ENCODE measurements at places on chromosomes 2 and 18.

DNA sequence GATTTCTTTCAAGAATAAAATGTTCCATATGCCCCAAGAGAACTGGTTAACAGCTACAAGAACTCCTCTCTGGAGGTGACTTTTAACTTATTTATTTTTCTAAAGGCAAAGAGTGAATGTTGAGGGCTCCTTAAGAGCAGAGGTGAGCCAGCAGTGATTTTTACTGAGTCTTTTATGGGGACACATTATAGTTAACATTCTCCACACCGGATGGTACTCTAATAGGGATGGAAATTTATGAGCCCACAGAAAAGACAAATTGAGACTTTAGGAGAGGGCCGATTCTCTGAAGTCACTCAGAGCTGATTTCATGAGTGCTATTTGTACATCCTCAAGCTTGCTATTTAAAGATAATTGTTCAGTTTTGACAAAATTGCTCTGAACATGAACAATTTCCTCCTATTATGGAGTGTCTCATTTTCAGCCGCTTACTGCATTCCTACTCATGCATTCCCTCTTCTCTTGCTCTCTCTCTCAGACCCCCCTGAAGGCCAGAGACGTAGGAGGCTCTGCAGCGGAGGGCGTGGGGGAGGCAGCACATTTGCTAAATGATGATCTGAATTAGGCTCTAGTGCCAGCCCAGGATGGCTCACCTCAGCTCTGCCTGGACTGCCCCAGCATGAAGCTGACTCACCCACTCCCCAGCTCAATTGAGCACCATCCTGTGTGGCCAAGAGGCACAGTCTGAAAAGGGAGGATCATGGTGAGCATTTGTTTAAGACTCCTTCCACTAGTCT, 5.9 kb upstream of the RPL37A start:
- no peak for DNase-seq

DNA sequence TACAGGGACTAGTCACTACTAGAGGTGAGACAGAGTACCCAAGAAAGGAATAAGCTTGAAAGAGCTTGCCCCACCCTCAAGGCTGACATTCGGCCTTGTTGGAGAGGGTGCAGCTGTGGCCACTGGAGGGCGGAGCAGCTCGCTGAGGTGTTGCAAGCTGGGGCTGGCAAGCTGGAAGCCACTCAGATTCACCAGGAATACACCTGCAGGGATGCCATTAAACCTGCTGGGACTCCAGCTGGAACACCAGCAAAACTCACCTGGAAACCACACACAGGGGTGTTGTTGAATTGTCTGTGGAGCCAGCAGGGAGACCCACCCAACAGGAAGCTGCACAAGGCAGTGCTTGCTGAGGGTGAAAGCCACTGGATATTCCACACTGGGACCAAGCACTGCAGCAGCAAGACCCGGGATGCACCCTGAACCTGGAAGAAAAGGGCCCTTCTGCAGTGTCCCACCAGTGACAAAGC, 26.1 kb downstream of the KCTD18 start:
- DNase-seq, result no peak

- no peak for DNase-seq
Observed at GRCh38 chr2:37589298-37589697, 82.1 kb downstream of the CDC42EP3 start.

- no peak for DNase-seq
Observed at GRCh38 chr2:215772003-215772402, 241.3 kb downstream of the MREG start.

DNA sequence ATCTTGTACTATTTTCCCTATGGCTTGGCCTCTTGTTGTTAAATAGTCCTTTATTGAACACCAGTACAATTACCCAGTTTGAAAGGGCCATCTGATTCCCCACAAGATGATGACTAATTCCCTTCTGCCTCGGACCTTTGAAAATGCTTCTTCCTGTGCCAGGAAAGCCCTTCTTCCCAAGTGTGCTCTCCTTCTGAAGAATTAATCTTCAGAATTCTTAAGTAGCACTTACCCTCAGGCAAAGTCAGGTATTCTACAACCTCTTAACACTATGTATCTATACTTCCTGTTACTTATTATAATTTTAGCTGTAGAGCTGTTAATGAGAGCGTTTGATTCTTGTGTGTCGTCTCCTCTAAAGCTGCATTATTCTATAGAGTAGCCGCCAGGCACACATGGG, 28.6 kb upstream of the MEX3C start:
- no peak for DNase-seq

DNA sequence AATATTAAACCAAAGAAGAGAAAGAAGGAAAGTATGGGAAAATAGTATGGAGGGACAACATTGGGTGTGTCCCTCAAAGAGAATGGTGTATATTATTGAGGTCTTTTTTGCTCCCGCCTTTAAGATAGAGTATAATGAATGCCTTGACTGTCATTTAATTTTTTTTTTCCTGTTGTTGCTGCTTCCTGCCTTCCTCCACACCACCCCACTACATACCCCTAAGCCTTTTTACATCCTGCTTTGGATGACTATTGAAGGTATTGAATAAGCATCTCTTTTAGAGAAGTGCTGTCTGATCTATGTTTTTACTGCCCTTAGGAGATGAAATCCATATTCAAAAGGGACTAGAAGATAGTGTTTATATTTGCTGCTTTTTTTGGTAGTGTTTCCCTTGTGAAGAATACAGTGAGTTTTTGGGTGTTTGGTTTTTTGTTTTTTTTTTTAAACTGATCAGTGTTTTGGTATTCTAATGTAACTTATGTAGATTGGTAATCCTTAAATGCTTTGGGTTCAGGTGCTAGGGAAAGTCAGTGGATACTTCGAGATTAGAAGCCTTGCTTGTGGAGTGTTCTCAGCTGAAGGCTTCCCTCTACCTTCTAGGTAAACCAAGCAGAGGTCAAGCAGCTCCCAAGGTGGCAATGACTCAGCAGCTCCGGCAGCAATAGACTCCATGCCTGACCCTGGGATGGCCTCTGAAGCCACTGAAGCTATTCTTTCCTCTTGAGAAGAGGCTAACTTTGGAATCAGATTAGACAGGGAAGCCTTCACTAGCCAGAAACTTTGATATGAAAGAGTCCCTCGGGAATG, 5.0 kb downstream of the FZD7 start:
- DNase-seq, result no peak

GRCh38 chr2:226330206-226330605, 469.4 kb downstream of the IRS1 start:
- DNase-seq, result no peak

All from stimulated activated CD4-positive, alpha-beta T cell treated with anti-CD3 and anti-CD28 coated beads, TNF-alpha, amount 100 ng/mL, for 4 hours (primary cell).